Panc1 (cell line): ENCODE measurements at places on chromosomes 7 and 10.
A peak's percentile ranks its signal among the peaks of the same experiment; 100 is the strongest.

DNA sequence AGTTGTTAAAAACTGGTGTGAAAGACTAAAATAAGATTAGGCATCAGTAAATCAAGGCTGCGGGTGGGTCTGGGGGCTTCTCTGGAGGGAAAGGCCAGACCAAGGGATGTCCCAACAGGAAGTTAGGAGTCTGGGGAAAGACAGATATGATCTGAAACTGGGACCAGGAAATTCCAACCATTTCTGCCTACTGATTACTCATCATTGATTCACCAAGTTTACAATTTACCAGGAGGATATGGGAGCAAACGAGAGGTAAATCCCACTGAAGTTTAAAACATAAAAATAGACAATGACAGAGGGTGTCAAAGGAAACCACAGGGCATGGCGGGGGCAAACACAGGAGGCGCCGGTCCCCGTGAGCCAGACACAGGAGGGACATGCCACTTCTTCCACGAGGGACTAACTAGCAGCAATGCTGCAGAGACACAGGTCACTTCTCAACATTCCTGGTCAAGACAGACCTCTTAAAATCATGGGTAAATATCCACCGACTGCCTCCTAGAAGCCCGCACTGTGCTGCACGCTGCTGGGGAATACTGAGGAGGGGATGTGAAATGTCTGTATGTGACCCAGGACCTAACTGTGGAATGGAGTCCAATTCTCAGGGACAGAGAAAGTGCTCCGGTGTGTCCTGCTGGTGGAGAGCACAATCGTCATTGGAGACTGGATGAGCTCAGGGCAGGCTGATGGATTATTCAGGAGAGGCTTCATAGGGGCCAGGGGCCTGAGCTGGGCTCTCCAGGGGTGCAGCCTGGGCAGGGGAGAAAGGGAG, 153.4 kb upstream of the KLF14 start:
- peak; percentile 96 for DNase-seq

DNA sequence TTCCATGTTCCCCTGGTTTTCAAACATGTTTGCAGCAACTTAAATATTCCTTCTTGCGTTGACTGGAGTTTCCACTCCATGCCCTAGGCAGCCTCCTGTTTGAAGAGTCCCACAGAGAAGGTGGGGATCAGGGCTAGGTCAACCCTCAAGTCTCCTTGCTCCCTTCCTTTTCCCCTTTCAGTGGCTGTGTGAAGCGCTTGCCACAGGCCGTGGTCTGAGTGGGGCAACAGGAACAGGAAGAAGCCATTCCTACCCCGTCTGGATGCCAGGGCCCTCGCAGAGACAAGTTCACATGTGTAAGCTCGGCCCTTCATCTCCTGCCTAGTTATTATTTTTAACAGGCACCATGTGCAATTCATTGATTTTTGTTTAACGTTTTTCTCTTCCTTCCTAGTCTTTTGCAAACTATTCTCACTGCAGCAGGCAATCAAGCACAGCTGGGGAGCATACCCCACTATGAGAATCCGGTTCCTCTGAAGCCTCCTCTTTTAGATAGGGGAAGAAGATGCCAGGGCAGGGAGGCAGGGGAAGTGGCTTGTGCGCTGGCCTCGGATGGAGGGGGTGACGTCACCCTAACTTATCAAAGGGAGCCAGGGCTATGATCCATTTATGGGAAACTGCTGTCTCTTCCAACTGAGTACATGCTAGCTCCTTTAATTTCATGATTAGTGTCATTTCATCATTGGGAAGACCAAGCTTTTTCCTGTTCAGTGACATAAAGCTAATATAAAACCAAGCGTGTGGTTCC, 64.2 kb downstream of the PRLHR start:
- no peak for DNase-seq

GRCh38 chr10:51649064-51649463, 50.3 kb downstream of the CSTF2T start:
- no peak for DNase-seq

GRCh38 chr10:98312822-98313221, 44.8 kb upstream of the LOXL4 start:
- no peak for DNase-seq

- no peak for DNase-seq
These were observed 338.8 kb upstream of the AUTS2 start for GRCh38 chr7:69259445-69259844.

- DNase-seq: no peak
These were observed 242.7 kb downstream of the KIF20B start for GRCh38 chr10:89944138-89944537.

GRCh38 chr10:24551161-24551560, 172.5 kb downstream of the ARHGAP21 start:
- DNase-seq: no peak
